ENCODE measurements at places on chromosomes 7 and 10.

DNA sequence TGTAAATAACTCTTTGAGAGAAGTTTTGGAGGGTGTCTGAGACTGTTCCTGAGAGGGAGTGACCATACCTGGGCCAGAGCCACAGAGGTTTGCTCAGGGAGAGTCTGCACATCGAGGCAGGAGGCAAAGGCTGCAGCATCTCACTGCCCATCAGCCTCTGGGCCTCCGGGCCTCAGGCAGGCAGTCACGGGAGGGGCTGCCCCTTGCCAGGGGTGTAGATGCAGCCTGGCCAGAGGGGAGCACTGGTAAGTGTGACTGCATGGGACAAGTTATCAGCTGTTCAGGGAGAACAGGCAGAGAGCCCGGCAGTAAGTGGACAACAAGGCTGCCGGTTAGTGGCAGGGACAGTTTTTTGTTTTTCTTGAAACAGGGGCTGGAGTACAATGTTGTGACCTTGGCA, 55.9 kb downstream of the ZNF467 start:
- no peak for DNase-seq

GRCh38 chr7:93178213-93178612, 30.0 kb upstream of the SAMD9L start:
- no peak for DNase-seq

- no peak for DNase-seq
Measured at GRCh38 chr7:146875981-146876380, 759.4 kb downstream of the CNTNAP2 start.

- DNase-seq: no peak
Measured at GRCh38 chr7:2266911-2267310, 24.9 kb downstream of the NUDT1 start.

- no peak for DNase-seq
Measured at GRCh38 chr10:60883187-60883586, 60.8 kb downstream of the RHOBTB1 start.

- no peak for DNase-seq
Measured at GRCh38 chr7:75621124-75621523, 117.6 kb downstream of the HIP1 start.

- no peak for DNase-seq
Measured at GRCh38 chr7:105773030-105773460, 103.4 kb downstream of the ATXN7L1 start.

GRCh38 chr10:35792291-35792690, 150.2 kb upstream of the FZD8 start:
- DNase-seq: no peak
